CD4-positive, alpha-beta memory T cell (primary cell): ENCODE measurements at places on chromosomes 7 and 10. TPM values are rescaled to one million over a fixed set of nuclear protein-coding genes. Genes with fewer than 3 reads are reported as not detected.

The SPOCK2 gene
- 552 TPM for total RNA-seq

The FGFR2 gene
- total RNA-seq, result 0.90 TPM

The VIPR2 gene
- 0.17 TPM for total RNA-seq

The HYAL4 gene
- not detected for total RNA-seq

The CYP2W1 gene
- not detected for total RNA-seq

The PPP1R9A gene
- not detected for total RNA-seq
